Kasumi-1 (cell line): ENCODE measurements at places on chromosomes 11 and 22.

DNA sequence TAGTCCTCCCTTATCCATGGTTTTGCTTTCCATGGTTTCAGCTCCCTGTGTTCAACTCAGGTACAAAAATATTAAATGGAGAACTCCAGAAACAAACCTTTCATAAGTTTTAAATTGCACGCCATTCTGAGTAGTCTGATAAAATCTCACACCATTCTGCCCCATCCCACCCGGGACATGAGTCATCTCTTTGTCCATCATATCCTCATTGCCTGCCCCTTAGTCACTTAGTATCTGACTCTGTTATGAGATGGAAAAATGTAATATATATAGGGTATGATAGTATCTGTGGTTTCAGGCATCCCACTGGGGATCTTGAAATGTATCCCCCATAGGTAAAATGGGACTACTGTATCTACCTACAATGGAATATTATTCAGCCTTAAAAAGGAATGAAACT, 35.5 kb upstream of the FGF3 start:
- no peak for DNase-seq

GRCh38 chr11:111731821-111732220, 34.4 kb downstream of the PPP2R1B start:
- DNase-seq = no peak

DNA sequence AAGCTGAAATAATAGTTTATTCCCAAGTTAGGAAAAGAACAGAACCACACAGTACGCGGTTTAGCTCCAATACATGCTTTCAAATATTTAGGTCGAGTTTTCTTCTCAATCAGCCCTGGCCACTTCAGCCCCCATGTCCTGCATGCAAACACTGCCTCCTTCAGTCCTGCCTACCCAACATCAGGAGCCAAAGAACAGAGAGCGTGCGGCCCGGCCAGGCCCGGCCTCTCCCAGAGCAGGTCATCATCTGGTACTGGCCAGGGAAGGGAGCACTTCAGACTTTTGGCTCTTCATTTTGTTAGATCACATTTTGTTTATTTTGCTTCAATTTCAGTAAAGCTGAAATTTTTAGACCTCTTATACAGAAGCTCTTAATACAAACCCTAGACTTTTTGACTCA, 6.7 kb downstream of the BRD1 start:
- no peak for DNase-seq

- DNase-seq = no peak
Measured at GRCh38 chr22:32922186-32922585, 120.7 kb downstream of the TIMP3 start.

GRCh38 chr22:31579835-31580242, 82.2 kb downstream of the PISD start:
- no peak for DNase-seq

DNA sequence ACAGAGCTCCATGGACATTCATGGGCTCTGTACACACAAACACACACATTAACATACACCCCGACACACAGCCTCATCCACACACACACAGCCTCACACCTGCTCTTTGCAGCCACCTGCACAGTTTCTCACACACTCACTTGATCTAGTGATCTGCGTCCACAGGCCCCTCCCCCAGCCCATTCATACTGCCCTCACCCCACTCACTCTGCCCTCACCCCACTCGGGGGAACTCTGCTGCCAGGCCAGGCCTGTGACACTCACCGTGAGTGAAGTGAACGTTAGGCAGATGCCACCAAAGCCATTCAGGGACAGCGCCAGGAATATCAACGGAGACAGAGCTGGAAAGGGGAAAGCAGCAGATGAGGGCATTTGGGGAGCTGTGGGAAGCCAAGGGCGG, 15.0 kb downstream of the SLC43A1 start:
- DNase-seq = no peak

GRCh38 chr11:70727899-70728620, 329.7 kb downstream of the CTTN start:
- DNase-seq = no peak

DNA sequence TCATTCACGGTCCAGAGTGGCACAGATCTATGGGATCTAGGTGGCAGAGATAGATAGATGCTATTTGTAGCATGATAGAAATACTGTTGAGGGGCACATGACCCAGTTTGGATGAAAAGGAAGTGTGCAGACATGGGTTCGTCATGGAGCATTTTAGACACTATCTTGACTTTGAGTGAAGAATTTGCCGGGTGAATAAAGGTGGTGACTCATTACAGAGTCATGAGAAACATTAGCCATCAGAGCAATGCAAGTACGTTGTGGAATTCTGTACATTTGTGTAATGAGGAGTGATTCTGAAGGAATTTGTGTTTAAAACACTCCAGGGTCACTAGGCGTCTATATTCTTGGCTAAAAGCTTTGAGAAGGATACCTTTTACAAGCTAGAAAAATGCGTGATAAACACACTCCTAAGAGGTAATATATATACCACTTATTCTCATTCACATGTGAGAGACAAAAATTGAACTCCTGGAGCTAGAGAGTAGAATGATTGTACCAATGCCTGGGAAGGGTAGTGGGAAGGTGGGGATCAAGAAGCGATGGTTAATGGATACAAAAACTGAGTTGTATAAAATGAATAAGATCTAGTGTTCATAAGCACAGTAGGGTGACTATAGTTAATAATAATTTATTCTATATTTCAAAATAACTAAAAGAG, 593.7 kb upstream of the LUZP2 start:
- DNase-seq = no peak

- no peak for DNase-seq
Measured at GRCh38 chr22:34960005-34960404, 106.0 kb upstream of the ISX start.

DNA sequence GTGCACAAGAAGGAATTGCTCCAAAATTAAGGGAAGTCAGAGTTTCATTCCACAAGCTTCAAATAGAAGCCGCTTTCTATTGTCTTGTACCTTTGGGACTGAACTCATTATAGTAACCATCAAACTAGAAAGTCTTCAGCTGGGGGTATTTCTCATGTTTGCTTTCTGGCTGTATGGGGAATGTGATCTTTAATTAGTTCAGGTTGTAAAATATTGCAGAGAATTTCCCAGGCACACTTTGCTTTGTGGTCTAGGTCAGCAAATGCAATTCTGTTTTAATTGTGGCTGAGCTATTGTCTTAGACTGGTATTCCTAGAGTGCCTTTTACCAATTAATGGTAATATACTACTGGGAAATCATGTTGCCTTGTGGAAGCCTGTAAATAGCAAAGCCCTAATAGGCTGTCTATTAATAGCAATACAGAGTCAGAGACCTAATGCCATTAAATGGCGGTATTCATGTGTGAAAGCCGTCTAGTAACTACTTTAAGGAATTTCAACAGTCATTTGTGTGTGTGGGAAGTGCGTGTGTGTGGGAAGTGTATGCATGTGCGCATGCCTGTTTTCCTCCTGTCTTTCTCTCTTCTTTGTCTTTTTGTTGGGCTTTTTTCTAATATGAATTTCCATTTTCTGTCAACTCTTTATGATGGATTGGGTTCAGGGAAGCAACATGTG, 276.6 kb downstream of the FAT3 start:
- no peak for DNase-seq

GRCh38 chr11:64343767-64344559, 4.0 kb downstream of the CCDC88B start:
- DNase-seq = no peak

DNA sequence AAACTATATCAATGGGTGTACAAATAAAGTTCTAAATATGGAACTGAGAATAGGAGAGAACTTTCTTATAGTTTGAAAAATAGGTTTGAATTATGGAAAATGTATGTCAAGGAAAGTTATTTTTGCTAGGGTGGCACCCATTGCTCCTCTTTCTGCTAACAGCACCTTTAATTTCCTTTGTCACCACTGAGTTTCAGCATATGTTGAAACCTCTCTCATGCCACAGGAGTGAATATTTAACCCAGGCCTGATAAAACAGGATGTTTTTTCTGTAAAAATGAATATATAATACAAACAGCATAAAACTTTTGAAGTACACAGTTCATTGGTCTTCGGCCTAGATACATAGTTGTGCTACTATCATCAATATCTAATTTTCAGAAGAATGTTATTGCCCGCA, 385.5 kb upstream of the ANO5 start:
- no peak for DNase-seq

- DNase-seq = no peak
Measured at GRCh38 chr11:122071709-122072202, 44.3 kb downstream of the BLID start.

GRCh38 chr11:36073411-36074203, 129.7 kb downstream of the LDLRAD3 start:
- no peak for DNase-seq

DNA sequence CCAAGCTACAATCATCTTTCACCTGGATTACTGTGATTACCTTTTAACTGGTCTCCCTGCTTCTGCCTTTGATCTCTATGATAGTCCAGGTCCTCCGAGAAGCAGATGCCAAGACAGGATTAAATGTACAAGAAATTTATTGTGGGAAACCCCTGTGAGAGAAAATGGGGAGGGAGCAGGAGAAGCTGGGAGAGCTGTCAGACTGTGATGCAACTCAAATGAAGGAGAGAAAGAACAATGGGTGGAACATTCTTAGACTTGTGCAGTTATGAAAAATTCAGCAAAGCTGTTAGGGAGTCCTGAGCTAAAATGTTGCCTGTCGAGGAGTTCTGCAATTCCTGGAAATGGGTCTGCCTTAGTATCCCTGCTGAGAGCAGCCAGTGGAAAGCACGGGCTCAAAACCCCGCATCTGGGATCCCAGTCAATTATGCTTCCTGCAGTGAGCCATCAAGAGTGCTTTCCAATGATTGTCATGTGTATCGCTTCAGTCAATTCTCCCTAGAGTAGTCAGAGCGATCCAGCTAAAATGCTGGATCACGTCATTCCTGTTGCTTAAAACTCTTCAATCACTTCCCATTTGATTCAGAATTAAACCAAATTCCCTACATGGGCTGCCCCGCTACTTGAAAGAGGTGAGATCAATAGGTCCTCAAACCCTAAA, 16.5 kb upstream of the CSTF3 start:
- DNase-seq = no peak

DNA sequence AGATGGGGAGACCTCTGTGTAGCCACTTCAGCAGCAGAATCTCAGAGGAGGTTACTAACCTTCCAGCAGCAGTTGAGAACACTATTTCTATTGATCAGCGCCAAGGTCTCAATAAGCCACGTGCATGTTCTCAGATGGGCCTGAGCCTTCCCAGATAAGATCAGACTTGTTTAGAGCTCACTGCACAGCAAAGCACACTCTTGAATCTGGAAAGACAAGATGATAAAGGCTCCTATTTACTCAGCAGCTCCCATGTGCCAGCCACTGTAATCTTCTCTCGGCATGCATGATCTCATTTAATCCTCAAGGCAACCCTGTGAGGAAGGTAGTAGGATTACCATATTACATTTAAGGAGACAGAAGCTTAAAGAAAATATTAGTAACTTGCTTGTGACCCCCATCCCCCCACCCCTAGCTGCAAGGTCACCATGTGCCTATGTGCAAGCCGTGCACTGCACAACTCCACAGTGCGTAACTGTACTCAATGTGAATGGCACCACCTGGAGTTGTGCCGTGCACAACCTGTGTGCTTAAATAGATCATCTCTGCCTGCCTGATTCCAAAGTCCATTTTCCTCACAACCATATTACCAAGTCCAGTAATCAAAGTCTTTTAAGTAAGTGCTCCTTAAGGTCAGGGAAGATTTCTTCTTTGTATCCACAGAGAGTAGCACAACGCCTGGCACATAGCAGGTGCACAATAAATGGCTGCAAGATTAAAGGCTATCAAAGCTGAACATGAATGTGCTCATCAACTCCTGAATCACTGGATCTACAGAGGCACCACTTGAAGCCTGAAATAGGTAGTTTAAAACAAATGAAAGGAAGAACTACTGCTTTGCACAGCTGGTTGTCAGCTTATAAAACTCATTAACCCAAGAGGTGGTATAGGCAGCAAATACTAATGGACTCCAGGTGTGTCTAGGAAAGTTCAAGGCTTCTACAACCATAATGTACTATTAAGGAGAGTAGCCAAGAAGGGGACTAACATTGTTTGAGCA, 293.8 kb downstream of the BUD13 start:
- no peak for DNase-seq

- DNase-seq = no peak
Measured at GRCh38 chr11:18264677-18265555, 1.1 kb upstream of the SAA1 start.

DNA sequence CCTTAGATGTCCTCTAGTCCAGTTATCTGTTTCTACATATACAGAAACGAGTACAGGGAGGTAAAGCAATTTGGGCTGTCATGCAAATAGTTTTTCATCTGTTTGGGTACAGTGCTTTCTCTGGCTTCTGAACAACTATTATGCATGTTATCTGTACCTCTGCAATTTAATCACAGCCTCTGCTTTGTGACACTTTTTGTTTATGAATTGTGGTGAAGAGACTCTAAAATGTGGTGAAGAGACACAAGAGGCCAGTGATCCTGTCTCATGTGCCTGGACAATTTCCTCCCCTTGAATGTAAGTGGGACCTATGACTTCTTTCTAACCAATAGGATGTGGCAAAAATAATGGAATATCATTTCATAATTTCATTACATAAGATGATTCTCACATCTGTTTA, 130.3 kb upstream of the ARHGAP42 start:
- DNase-seq = no peak

DNA sequence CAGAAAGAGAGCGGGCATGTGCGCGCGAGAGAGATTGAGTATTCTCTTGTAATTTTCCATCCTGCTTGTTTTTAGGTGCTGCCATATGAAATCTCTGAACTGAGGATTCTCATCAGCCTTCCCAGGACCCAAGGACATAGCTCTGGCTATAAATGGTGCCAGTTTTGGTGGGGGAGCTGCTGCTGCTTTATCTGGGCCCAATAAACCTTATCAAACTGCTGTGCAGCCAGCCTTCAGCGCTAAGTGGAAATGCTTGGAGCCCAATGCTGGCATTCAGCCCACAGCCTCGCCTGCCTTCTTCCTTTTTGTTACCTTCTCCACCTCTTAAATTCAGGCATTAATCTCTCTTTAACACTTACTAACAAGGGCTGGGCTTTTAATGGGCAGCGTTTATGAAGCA, 2.4 kb upstream of the ZBTB16 start:
- no peak for DNase-seq

DNA sequence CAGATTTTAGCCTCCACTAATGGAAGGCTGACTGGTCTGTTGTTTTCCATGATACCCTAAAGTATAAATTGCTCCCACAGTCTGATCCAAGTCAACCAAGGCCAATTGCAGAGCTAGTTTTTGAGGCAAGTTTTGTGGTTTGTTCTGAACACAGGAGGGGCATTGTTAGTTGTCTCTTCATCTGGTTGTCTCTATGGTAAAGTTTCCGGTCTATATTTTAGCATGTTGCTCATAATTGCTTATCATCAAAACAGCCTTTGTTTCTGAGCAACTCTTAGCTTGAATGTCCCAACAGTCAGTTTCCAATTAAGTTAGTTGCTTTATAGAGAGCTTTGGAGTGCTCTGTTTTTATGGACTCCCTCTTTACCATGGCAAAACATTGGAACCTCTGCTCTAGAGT, 217.6 kb upstream of the CARD18 start:
- no peak for DNase-seq

DNA sequence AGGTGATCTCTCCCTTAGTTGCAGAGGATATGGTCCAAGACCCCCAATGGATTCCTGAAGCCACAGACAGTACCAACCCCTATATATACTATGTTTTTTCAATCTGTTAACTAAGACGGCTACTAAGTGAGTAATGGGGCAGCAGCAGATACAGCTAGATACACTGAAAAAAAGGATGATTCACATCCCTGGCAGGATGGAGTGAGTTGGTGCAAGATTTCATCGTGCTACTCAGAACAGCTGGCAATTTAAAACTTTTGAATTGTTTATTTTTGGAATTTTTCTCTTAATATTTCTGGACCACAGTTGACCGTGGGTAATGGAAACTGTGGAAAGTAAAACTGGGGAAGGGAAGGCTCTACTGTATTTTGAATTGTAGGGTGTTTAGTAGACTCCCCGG, 17.0 kb upstream of the TMEM218 start:
- DNase-seq = no peak
